Stimulated activated CD8-positive, alpha-beta memory T cell treated with anti-CD3 and anti-CD28 coated beads, Interleukin-2, amount 100 ng/mL, for 1 hour (primary cell): ENCODE measurements at places on chromosomes 12 and 14.

GRCh38 chr12:92955997-92956663, 27.0 kb upstream of the EEA1 start:
- no peak for DNase-seq

GRCh38 chr14:94138251-94138650, 8.8 kb upstream of the IFI27L2 start:
- no peak for DNase-seq

DNA sequence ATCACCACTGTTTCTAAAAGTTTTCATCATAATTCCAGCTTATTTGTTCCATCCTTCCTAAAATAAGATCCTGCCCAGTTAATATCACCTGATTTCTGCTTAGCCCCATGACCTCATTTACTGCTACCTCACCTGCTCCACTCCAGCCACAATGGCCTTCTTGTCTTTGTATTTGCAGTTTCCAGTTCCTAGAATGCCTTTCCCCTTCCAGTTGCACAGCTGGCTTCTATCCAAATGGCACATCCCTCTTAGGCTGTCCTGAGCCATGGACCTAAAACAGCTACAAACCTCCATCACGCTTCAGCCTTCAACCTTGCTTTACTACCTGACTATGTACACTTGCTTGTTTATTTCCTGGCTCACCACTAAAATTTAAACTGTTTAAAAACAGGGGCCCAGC, 6.5 kb upstream of the LGMN start:
- no peak for DNase-seq

DNA sequence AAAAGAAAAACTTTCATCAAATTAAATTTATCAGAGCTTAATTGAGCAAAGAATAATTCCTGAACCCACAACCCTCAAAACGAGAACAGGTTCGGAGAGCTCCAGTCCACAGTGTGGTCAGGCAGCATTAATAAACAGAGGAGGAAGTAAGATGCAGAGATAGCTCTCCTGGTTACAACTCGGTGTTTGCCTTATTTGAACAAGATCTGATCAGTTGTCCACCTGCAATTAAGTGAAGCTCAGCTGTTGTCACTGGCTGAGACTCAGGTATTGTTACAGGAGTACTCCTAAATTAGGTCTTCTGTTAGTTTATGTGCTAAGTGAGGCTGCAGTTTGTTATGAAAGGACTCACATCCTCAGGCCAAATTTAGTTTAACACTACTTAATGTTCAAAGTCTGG, 451.4 kb upstream of the PDE3A start:
- DNase-seq, result no peak

DNA sequence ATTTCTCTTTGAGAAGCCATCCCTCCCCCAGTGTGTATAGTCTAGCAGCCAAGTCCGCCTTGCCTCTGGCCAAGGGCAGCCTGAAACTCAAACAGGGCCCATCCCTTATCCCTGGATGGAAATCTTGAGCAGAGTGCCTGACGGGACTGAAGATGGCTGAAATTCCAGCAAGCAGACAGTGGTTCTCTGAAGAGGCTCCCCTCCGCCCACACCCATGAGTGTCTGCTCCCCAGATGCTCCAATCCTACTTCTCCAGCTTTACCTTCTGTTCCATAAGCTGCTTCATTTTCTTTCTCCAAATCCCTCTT, 396.2 kb downstream of the NUAK1 start:
- no peak for DNase-seq

DNA sequence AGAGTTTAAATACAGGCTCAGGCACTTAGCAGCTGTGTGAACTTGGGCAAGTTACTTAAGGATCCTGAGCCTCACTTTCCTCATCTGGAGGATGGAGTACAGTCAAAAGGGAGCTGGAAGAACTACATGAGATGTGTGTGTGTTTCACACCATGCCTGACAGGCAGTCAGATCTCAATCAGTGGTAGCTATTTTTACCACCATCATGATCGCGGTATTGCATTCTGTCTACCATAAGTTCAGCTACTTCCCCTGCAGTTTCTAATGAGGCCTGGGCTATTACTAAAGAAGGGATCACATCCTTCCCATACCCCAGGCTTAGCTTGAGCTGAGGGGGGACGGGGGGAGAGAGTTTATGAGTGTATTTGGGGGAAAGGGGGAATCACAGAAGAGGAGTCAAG, 7.0 kb downstream of the AQP6 start:
- DNase-seq, result no peak

DNA sequence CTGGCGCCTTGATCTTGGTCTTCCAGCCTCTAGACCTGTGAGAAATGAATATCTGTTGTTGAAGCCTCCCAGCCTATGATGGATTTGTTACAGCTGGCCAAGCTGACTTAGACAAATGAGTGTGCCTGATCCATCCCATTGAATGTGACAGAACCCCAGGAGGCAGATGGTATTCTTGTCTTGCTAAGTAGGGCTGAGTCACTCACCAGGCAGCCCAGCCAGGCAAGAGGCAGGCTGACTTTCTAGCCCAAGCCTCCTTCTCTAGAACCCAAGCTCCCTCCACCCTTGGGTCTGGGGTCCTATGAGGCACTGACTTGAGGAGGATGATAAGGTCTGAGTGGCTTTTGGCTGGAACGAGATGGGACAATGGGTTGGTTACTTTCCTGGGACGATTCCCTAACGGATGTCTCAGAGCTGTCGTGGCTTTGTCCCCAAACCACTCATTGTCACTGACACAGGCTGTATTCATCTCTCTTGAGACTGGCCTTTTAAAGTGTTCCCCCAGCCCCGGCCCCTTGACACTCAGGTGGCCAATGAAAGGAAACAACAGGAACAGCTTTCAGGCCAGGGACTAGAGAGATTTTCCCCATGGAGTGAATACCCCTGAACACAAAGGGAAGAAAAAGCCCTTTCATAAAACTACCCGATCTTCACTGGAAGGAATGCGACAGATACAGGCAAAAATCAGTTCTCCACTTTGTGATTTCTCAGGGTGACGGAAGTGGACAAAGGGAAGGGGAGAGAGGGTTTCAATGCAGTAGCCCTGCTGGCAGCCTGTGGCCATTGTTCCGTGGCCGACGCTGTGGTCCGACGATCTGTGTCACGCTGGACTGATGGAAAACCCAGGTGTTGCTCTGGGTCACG, 264.2 kb downstream of the AACS start:
- DNase-seq, result no peak

GRCh38 chr12:58051378-58051777, 110.0 kb downstream of the ATP23 start:
- no peak for DNase-seq

DNA sequence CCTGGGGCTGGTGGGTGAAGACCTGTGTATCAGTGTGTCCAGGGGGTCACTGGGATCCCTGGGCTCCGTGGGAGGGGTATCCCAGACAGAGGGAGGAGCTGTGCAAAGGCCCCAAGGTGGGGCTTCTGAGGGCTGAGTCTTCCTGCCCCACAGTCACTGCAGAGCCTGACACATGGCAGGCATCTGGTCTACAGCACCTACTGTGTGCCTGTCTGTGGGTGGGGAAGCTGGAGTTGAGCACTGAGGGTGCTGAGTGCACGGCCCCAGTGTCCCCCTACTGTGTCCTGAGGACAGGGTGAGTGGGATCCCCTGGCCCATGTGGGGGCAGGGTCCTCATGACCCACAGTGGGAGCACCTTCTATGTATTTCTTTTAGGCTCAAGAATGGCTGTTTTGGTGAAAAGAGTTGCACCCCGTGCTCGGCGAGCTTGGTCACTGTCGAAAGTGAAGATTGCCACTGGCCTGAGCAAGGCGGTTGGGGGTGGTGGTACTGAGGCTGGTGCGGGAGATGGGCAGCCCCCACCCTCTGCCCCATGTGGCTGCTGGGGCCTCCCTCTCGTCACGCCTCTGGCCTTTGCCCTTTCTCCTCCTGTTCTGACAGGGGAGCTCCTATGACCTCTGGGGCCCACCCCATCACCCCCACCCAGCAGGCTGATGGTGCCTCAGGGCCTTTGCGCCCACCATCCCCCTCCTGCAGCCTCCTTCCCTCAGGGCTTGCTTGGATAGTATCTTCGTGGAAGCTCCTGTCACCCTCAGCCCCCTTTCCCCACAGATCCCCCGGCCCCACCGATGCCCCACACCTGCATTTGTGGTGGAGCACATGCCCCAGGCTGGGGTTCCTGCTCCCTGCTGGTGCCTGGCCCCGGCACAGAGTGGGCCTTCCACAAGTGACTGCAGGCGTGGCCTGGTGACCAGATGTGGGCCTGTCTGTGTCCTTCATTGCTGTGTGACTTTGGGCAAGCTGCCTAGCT, 55.8 kb downstream of the BEGAIN start:
- no peak for DNase-seq

GRCh38 chr14:76812093-76812421, 625 bp downstream of the ANGEL1 start:
- DNase-seq, result no peak

DNA sequence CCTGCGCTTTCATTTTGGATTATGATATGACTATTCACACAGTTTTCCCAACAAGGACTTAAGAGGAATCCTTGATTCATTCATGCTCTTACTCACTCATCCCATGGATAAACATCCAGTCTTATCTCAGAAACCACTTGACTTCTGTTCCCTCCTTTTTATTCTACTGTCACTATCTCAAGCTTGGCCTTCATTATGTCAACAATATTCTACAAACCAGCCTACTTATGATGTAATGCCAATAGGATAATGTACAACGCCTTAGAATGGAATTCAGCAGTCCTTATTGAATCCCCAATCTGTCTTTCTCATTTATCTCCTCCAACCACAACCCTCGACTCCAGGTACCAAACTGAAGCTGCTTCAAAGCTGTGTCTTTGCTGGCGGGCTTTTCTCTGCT, 448.5 kb downstream of the PDZRN4 start:
- no peak for DNase-seq
